ENCODE measurements at places on chromosomes 2 and 18. TPM values are rescaled to one million over a fixed set of nuclear protein-coding genes. Genes with fewer than 3 reads are reported as not detected.

The SP100 gene
- 5.4 TPM for total RNA-seq

The AQP12B gene
- not detected for total RNA-seq

The REG3A gene
- not detected for total RNA-seq

The EMILIN1 gene
- 3.7 TPM for total RNA-seq

The MRO gene
- 0.74 TPM for total RNA-seq

The G6PC2 gene
- total RNA-seq: not detected

The BOLL gene
- total RNA-seq: not detected

The ILKAP gene
- 44.7 TPM for total RNA-seq

The TEKT4 gene
- not detected for total RNA-seq

The MOB4 gene
- 56.3 TPM for total RNA-seq

The GRP gene
- total RNA-seq: 17.5 TPM

The DSG3 gene
- total RNA-seq: under 0.01 TPM
